Amniotic stem cell (primary cell): ENCODE measurements at places on chromosomes 4 and X.

- DNase-seq, result no peak
Measured at GRCh38 chrX:65866146-65866545, 173.7 kb downstream of the VSIG4 start.

GRCh38 chr4:36152735-36153134 lies 91.6 kb downstream of the ARAP2 start:
- DNase-seq, result no peak

DNA sequence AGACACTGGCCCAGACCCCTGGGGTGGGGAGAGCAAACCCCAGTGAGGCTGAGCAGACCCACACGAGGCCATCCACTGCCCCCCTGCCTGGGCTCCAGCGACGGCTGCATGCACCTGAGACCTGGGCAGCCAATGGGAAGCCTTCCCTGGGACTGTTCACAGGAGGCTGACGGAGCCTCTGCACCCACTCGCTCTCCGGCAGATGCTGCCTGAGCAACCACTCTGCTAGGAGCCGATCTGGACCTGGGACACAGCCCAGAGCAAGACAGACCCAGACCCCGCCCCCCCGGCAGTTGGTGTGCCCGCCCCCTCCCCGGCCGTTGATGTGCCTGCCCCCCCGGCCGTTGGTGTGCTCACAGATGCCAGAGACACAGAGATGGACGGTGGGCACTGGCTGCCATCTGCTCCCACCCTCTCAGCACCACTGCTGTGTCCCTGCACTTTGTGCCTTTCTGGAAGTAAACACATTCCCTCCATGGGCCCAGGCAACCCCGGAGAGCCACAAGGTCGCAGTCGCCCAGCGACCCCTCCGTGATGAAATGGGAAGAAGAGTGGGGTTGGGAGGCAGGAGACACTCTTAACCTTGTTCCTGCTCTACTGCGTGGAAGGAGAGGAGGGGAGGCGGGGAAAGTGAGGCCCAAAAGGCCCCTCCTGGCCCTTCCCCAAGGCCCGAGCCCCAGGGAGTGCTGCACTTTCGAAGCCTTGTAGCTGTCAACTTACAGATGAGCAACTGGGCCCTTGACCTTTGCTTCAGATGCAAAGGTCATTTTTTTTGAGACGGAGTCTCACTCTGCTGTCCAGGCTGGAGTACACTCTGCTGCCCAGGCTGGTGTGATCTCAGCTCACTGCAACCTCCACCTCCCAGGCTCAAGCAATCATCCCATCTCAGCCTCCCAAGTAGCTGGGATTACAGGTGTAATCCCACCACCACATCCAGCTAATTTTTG lies 62.0 kb downstream of the ZFYVE28 start:
- DNase-seq, result no peak

- no peak for DNase-seq
Measured at GRCh38 chr4:41285202-41285863, 28.6 kb downstream of the UCHL1 start.

DNA sequence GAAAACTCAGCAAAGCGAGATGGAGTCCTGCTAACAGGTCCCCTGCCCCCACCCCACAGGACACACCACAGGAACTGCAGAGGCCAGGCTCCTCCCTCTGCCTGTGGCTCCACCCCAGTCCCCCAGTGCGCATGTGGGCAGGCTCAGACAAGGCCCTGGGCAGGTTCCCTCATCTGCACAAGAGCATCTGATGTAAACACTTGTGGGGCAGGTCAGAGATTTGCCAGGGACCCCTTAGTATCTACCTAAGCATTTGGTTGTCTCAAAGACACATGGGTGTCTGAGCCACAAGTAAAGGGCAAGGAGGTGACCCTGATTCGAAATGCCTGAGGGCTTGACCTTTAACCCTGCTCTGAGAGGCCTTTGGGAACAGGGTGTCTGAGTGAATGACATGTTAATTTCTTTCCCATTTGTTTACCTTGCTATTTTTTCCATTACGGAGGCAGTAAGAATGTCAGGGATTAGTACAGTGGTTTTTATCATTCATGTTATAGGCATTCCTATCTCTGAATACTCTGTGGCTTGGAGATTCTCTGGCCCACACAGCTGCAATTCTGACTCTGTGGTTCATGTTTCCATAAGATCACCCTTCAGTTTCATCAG lies 85.3 kb downstream of the ZNF518B start:
- no peak for DNase-seq

GRCh38 chr4:41461780-41462307 lies 76.1 kb upstream of the LIMCH1 start:
- no peak for DNase-seq

GRCh38 chr4:6509587-6509986 lies 37.2 kb upstream of the PPP2R2C start:
- no peak for DNase-seq

DNA sequence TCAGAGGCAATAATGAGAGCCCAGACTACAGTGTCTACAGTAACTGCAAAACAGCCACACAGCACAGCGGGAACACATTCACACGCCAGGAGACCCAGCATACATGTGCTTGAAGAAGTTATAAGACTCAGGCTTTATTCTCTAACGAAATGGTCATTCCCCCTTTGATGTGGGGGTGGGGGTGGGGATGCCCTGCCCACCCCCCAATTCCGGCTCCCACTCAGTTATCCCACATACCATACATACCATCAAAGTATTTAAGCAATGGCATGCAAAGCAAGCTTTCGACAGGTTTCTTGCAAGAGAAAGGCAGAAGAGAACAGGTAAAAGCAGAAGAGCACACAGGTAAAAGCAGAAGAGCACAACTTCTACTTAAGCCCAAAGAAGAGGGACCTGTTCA lies 3.6 kb downstream of the MECP2 start:
- DNase-seq, result no peak
